ENCODE measurements at places on chromosomes 3 and 15.

GRCh38 chr15:55721554-55722185 is 21.3 kb downstream of the PRTG start:
- no peak for DNase-seq

- DNase-seq = no peak
Observed at GRCh38 chr3:187740421-187741399, 4.6 kb downstream of the BCL6 start.

- DNase-seq = no peak
Observed at GRCh38 chr3:127762787-127763105, 59.6 kb downstream of the MGLL start.

DNA sequence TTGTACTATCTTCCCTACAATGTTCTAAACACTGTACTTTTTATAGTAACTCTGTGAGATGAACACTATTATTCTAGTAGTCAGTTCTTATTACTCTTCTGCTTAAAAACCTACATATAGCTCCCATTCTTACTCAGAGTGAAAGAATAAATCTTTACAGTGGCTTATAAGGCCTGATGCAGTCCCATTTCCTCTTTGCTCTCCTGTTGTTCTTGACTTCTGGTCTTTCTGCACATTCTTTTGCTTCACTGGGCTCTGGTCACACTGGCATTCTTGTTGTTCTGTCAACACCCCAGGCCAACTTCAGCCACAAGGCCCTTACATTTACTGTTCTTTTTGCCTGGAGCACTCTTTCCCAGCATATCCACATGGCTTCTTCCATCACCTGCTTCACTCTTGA is 58.2 kb upstream of the TP63 start:
- DNase-seq = no peak

DNA sequence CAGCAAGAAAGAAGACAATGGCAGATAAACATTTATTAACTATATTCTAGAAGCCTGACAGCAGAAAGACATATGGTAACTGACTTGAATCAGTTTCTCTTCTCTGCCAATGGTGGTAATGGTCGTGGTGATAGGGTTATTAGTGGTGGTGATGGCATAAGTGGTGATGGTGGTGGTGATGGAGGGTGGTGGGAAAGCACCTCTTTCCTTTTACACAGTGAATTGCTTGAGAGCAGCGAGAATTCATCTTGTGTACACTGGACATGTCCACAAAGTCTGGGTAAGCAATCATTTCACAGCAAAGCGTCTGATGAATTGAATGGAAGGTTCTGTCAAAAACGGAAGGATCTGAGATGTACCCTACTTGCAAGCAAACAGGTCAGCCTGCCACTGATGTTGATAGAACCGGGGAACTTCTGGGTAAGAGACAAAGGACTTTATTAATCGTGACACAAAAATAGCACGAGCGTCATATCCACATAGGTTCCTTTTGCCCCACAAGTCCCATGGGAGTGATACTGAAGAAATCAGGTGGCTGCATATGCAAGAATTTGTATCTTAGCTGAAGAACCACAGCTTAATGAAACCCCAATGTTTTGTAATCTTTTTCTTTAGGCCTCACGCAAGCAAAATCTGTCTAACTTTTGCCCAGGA is 23.5 kb upstream of the TBC1D5 start:
- no peak for DNase-seq

DNA sequence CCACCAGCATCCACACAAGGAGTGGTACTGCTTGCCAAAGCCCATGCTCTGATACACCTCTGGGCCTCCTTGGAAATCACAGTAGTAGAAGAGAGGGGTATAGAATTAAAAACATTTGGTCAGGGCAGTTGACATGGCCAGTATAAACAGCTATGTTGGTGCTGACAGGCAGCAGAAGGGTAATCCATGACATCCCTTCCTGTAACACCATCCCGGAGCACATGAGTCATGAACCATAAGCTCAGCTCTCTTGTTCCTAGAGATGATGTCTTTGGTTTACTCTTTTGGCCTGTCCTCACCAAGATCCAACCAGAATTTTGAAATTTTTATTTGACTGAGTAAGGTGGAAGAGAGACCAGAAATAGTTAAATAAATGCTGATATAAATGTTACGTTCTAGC is 132.6 kb upstream of the CTDSPL start:
- no peak for DNase-seq

GRCh38 chr15:83207009-83207659 is 489 bp downstream of the HDGFL3 start:
- DNase-seq = no peak

- no peak for DNase-seq
Observed at GRCh38 chr15:76588811-76589747, 252.5 kb downstream of the ISL2 start.

DNA sequence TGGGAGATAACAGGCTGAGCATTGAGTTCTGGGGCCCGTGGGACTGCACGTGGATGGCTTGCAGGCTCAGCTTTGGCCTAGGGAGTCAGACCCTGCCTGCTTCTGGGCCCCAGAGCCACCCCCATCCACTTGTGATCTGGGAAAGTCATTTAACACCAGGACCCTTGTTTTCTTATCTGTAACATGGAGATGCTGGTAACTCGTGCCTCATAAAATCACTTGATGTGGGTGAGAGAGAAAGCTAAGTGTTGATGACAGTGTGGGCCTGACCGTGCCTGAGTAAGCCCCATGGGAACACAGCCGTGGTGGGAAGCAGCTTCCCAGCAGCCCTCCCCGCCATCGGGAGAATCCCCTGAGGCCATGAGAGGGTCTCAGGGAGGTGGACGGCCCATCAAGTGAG is 378.1 kb downstream of the GABRB3 start:
- no peak for DNase-seq

DNA sequence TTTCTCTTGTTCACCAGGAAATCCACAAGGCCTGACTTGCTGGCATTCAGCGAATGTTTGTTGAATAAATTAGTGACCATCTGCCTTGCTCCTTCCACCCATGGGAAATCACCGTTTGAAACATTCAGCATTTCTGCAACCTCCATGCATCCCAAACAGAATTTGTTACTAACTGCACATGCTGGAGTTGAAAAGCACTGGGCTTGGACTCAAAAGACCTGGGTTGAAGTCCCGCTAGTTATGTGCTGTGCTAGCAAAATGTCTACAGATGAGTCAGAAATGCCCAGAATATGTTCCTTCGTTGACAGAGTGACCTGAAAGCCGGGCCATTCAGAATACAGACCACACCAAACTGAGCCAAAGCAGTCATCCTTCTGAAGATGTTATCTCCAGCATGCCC is 144.6 kb downstream of the ALDH1A2 start:
- no peak for DNase-seq

GRCh38 chr3:34012102-34012461 is 213.7 kb downstream of the PDCD6IP start:
- DNase-seq = peak; percentile 7
